Vagina (tissue), 2 donors: ENCODE measurements at places on chromosomes 3 and 15. TPM values are rescaled to one million over a fixed set of nuclear protein-coding genes. Genes with fewer than 3 reads are reported as not detected.

The C3orf20 gene
- 0.49 TPM for total RNA-seq

The ZXDC gene
- total RNA-seq: 36.8 TPM

The C3orf49 gene
- not detected for total RNA-seq

The COL6A5 gene
- total RNA-seq: not detected

The LSAMP gene
- total RNA-seq: 3.9 TPM

The TGM4 gene
- total RNA-seq: not detected

The RARB gene
- total RNA-seq: 15.0 TPM

- peaks cover 6% of the 10 kb centered on the region for H3K4me1 ChIP-seq
- H3K4me3 ChIP-seq: no peak overlapping the region
- H3K27me3 ChIP-seq: no peaks in the 10 kb centered on the region
- DNase-seq: no peak
Observed at GRCh38 chr3:156723182-156723619, 48.8 kb downstream of the TIPARP start.

DNA sequence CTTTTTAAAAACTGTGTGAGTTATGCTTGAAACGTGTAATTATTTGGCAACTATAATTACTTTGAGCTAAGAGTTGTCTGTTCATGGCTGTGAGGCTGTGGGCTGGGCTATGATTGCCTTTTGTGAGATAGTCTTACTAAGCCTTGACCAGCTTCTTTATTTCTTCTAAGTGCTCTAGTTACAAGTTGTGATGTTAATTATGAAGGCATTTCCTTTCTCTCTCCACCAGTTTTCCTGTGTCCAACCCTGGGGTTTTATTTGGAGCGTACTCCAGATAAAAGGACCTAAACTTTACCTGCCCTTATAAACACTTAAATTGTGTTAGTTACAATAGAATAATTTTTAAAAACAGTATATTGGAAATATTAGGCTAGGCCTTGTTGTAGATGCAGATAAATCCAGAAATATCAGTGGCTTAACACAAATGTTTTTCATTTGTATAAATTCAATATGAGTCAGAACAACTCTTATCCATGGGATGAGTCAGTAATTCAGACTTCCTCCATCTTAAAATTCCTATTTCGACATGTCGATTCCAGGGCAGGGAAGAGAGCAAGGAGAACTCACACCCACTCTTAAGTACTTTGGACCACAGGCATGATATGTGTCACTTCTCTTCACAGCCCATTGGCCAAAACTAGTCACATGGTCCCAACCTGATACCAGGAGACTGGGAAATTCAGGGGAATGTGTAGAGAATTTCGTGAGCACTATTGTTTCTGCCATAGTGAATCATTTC, 17.0 kb downstream of the TMEM62 start:
- H3K4me3 ChIP-seq: no peak overlapping the region
- no peaks in the 10 kb centered on the region for H3K27me3 ChIP-seq
- peaks cover 28% of the 10 kb centered on the region for H3K36me3 ChIP-seq
- DNase-seq: no peak
- H3K27ac ChIP-seq: no peak overlapping the region

DNA sequence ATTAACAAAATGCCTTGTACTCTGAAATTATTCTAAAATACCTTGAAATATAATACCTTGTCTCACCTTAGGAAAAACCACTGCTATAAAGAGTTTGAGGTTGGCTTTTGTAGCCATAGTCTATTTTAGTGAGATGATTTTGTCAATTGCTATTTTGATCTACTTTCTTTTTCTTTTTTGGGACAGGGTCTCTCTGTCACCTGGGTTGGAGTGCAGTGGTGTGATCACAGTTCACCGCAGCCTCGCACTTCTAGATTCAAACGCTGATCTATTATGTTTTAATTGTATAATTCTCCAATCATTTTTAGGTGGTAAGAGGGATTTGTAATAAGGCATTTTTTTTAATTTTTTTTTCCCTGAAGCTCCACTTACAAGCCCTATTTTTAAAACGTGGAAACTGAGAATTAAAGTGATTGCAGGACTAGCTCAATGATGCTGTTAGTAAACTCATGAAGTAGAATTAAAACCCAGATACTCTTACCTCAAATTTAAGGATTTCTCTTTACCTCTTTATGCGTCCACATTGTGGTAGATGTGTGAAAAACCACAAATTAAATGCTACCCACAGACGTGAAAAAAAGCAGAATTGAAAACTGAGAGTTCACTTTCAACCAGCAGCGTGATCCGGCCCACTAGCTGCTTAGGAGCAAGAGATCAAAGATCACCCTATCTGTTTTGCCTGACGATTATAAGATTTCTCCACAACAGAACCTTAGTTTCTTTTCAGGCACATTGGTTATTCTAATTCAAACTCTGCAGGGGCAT, 384.2 kb downstream of the CGGBP1 start:
- H3K27ac ChIP-seq: no peak overlapping the region
- no peak for DNase-seq
- no peaks in the 10 kb centered on the region for H3K36me3 ChIP-seq
- H3K4me3 ChIP-seq: no peak overlapping the region
- no peaks in the 10 kb centered on the region for H3K4me1 ChIP-seq

GRCh38 chr3:52372822-52373504, 56.8 kb downstream of the DNAH1 start:
- peak overlapping the region; percentile 6 for H3K4me3 ChIP-seq
- no peak overlapping the region for H3K27ac ChIP-seq
- H3K4me1 ChIP-seq: peaks cover 14% of the 10 kb centered on the region
- no peaks in the 10 kb centered on the region for H3K36me3 ChIP-seq
- no peak for DNase-seq
- H3K27me3 ChIP-seq: no peaks in the 10 kb centered on the region

- H3K27me3 ChIP-seq: no peaks in the 10 kb centered on the region
- H3K4me1 ChIP-seq: no peaks in the 10 kb centered on the region
- no peak overlapping the region for H3K27ac ChIP-seq
- no peak for DNase-seq
- H3K36me3 ChIP-seq: no peaks in the 10 kb centered on the region
Observed at GRCh38 chr15:70430069-70430468, 332.4 kb upstream of the TLE3 start.
